ENCODE measurements at places on chromosomes 6 and 20.

DNA sequence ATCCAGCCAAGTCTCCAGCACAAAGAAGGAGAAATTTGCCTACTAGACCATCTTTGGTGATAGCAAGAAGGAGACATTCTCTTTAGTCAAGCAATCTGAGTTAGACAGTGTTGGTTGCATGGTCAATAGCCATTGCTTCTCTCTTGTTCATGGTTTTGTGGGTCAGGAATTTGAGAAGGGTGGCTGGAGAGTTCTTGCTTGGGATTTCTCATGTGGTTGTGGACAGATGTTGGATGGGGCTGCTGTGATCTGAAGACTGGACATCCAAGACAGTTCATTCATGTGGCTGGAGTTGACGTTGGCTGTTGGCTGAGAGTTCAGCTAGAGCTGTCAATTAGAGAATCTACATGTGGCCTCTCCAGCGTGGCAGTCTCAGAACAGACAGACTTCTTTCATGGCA lies 322.3 kb upstream of the PRDM1 start:
- no peak for DNase-seq

GRCh38 chr6:121858310-121858709 lies 422.9 kb downstream of the GJA1 start:
- no peak for DNase-seq

DNA sequence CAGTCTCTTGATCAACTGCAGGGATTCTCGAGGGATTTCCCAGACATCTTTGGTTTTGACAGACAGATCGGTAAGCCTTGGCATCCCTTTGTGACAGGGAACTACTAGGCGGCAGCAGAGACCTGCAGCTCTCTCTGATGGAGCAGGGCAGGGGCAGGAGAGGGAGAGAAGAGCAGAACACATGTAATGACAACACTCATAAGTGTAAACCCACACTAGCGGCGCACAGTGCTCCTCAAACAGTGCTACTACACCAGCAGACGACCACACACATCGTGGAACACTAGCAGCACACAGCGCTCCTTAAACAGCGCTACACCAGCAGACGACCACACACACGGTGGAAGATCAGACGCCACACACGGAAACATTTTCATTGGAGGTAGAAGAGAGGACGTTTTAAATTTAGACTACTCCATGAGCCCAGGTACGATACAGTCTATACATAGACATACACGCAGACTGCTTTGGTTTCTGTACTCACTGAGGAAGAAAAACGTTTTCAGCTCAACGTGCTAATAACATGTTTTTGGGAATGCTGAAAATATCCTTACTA lies 94.5 kb upstream of the TRAF3IP2 start:
- no peak for DNase-seq

- DNase-seq, result no peak
These were observed 30.6 kb downstream of the RBM24 start for GRCh38 chr6:17311595-17312311.

GRCh38 chr6:82365016-82365795 lies 1.6 kb downstream of the TPBG start:
- no peak for DNase-seq

GRCh38 chr6:169980826-169981450 lies 229.5 kb downstream of the ERMARD start:
- no peak for DNase-seq

Measured in stimulated activated CD4-positive, alpha-beta T cell treated with anti-CD3 and anti-CD28 coated beads, TNF-alpha, amount 100 ng/mL, for 4 hours (primary cell).